CD4-positive, alpha-beta T cell treated with Interleukin-17A for 4 hours (primary cell): ENCODE measurements at places on chromosomes 3 and 15.

- DNase-seq = no peak
Measured at GRCh38 chr3:128266453-128266852, 113.2 kb downstream of the EEFSEC start.

GRCh38 chr15:48402427-48403177, 71.4 kb downstream of the DUT start:
- DNase-seq = no peak

DNA sequence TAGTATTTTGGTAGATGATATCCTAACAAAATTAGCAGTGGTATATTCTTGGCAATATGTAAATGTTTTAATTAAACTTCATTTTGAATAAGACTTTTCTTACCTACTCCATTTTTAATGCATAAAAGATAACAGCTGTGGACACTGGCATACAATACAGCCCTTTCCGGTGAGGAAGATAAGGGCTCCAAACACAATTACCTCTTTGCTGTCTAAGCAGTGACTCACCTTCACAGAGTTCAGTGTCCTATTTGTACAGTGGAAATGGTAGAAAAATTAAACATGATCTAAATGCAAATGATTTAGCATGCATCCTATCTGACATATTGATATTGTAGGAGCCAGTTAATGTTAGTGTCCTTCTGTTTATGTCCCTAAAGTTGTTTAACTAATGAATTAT, 969.4 kb downstream of the PLOD2 start:
- no peak for DNase-seq

DNA sequence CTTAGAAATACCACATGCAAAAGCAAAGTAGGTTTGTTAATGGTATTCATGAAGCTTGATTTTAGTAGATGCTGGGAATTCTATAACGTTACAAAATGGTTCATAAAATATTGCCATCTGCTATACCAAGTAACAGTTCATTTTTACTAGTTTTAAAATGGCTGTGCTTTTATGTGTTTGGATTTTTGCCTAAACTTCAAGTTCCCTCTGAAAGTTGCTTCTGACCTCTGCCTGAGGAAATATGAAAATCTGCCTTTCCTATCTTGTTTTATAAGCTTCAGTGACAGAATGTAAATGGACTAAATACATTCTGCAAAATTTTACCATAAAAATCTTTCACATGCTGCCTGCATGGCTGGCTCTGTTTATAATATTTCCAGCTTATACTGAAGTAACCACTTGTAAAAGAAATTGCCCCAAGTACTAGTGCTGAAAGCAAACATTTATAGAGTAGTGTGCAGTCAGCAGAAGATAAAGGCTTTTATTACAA, 560.7 kb upstream of the ROBO2 start:
- DNase-seq = no peak

DNA sequence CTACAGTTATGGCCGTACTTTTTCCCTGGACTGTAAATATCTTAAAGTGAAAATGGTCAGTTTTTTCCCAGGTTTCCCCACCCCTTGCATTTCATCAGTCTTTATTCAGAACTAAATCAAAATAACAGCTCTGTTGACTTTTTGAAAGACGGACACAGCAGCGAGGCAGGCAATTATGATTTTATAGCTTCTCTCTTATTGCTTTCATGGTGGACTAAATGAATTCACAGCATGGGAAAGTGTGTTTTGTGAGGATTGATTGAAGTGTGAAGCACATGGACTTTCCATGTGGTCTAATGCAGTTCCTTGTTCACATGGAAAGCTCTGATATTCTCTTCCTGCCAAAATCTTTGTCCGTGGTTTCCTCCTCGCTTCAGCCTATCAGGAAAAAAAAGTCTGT, 268.7 kb upstream of the ARL6 start:
- DNase-seq = no peak

- no peak for DNase-seq
Measured at GRCh38 chr15:81983497-81983896, 62.3 kb downstream of the MEX3B start.

DNA sequence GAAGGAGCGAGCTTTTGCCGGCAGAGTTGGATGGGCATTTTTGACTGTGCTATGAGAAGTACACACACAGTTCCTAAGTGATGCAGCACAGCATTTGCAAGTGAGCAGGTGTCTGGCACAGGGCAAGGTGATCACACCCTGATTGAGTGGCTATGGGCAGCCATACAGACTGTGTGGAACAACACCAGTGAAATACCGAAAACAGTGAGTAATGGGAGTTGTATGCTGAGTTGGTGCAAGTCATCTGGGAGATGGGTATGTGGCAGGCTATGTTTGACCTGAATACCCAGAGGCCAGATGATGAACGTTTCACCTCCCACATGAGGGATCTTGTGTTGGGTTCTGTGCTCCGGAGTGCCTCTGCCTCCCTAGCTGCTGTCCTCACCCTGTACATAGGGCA, 53.5 kb upstream of the TIPARP start:
- no peak for DNase-seq
